ENCODE measurements at places on chromosomes 13 and 19.

DNA sequence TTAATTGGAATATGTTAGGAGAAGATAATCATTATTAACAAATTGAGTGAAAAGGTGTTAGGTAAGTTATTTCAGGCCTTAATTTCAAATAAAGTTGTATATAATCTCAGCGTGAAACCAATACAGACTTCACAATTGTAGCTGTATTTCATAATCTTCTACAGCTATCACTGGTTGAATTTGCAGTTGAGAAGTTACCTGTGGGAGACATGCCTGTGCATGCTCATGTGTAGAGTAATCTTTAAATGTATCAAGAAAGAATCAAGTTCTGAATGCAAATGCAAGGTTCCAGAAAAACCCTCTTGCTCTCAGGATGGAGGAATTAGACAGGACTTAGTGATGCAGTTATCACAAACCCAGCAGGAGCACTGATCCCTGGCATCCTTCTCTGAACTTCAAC is 938.4 kb upstream of the SLC10A2 start:
- DNase-seq = no peak

DNA sequence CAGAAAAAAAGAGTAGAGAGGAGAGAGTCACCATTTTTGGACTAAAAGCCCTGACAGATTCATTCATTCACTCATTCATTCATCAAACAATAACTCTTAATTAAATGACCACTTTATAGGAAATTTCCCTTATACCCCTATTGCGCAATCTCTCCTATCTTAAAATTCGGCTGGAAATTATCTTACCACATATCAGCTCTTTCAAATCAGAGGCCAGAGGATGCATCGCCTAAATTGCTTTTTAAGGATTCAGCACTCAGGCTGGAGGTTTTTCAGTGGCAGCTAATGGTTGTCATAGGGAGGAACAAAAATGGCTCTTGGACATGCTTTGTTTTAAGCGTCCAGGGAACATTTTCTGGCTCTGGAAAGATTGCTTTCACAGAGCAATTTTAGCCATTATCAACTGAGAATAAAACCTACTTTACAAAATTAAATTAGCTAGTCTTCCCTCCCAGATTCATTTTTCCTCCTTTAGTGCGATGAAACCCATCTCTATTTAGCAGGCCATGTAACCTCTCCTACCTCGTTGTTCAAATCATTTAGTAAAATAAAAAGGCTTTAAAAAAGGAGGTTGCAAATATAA is 115.2 kb downstream of the OLFM4 start:
- no peak for DNase-seq

DNA sequence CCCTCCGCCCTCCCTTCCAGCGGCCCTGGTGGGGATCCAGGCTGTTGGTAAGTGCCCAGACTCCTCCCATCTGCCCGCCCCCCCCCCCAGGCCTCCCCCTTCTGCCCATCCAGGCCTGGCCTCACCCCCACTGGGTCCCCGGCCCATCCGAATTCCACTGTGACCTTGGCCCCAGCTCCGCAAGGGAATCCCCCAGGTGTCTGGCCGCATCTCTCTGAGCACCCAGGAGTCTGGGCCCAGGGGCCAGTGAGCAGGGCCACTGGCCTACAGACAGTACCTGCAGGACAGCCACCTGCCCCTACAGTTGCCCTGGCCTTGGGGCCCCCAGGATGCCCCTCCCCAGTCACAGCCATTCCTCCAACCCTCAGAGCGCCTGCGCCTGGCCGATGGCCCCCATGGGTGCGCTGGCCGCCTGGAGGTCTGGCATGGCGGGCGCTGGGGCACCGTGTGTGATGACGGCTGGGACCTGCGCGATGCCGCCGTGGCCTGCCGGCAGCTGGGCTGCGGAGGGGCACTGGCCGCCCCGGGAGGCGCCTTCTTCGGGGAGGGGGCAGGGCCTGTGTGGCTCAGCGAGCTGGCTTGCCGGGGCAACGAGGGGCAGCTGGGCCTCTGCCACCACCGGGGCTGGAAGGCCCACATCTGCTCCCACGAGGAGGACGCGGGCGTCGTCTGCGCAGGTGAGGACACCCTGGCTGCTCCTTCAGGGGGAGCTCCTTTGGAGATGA is 912 bp downstream of the SSC5D start:
- DNase-seq = no peak

DNA sequence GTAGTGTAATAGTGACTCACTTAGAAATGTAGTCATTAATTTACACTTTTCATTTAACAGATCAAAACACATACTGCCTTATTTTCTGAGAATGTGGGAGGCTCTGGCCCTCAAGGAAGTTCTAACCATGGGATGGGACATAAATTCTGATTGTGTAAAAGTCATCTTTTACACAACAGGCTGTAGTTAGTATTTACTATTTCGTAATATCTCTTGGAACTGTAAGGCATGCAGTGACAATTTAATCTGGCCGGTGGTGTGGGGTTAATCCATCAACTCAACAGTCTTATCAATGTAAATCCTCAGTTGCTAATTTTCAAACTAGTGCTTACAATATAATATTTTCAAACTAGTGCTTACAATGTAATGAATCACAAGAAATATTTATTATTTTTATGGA is 1599.2 kb downstream of the EFNB2 start:
- no peak for DNase-seq

- no peak for DNase-seq
These were observed 4.9 kb downstream of the PTGER1 start for GRCh38 chr19:14470031-14470876.

GRCh38 chr19:36183245-36183628 is 31.0 kb upstream of the COX7A1 start:
- DNase-seq = no peak

DNA sequence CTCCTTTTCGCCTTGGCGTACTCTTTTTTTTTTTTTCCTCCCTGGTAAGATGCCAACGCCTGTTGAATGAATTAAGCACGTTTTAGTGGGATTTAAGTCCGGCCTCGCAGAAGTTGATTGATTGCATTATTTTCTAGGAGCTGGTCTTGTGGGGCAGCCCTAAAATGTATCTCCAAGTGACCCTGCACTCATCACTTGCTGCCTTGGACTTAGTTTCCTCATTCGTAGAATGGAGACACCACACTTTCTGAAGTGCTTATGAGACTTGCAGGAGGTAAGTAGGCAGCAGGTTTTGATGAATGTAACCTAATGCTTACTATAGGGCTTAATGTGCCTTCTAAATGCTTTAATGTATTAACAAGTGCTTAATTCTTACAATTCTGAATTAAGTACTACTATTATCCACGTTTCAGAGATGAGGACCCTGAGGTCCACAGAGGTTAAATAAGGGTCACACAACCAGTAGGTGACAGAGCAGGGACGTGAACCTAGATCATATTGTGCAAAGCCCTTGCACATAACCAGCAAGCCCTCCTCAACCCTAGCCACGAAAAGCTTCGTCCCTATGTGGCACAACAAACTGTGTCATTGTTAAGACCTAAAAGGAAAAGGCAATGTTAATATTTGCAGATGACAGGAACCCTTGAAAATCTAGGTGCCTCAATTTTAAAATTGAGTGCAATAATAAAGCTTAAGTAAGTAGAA is 514 bp upstream of the ARGLU1 start:
- DNase-seq = no peak

DNA sequence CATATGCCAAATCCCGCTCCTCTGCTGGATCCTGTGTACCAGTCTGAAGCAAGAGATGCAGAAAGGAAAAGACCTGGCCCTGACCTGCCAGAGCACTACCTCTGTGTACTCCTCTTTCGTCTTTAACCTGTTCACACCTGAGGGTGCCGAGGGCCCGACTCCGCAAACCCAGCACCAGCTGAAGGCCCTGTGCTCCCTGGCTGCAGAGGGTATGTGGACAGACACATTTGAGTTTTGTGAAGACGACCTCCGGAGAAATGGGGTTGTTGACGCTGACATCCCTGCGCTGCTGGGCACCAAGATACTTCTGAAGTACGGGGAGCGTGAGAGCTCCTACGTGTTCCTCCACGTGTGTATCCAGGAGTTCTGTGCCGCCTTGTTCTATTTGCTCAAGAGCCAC is 22.1 kb downstream of the NLRP4 start:
- no peak for DNase-seq

GRCh38 chr19:7894612-7895309 is 6.5 kb downstream of the LRRC8E start:
- no peak for DNase-seq

DNA sequence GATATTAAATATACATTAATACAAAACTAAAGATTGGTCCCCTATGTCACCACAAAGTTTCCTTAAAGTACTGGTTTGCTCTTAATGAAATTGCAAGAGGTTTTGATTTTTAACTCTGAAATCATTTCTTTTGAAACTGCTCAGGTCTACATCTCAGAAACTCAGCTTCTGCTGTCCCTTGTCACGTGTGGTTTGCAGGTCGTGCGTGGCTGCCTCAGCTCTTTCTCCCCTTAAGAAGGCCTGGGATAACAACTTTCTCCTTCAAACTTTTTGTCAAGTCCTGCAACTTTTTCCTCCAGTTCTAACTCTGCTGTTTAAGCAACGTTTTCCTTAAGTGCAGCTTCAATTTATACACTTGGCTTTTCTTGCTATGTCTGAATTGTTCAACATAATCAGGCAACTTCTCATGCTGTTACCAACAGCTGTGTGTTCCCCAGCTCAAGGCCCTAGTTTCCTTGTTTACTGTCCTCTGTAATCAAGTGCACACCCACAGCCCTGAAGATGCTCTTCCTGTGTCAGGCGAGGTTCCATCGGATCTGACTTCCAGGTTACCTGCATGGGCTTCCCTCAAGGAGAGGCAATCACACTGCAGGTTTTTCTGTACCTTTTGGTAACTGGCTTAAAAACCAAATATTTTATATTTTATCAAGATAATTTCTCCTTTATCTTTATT is 13.5 kb downstream of the C13orf46 start:
- DNase-seq = no peak

- no peak for DNase-seq
These were observed 90.8 kb downstream of the UQCRFS1 start for GRCh38 chr19:29122185-29122584.

Data from NCI-H1694 treated with DMSO at 0.1 percent for 48 hours (cell line).